Urothelium cell line (cell line): ENCODE measurements at places on chromosomes 12 and 14.

- DNase-seq: no peak
These were observed 97.1 kb upstream of the CDKN3 start for GRCh38 chr14:54299410-54300363.

GRCh38 chr14:51498411-51499227 is 153.1 kb upstream of the FRMD6 start:
- DNase-seq: no peak

GRCh38 chr12:72679147-72679757 is 407.1 kb downstream of the TRHDE start:
- DNase-seq: no peak

DNA sequence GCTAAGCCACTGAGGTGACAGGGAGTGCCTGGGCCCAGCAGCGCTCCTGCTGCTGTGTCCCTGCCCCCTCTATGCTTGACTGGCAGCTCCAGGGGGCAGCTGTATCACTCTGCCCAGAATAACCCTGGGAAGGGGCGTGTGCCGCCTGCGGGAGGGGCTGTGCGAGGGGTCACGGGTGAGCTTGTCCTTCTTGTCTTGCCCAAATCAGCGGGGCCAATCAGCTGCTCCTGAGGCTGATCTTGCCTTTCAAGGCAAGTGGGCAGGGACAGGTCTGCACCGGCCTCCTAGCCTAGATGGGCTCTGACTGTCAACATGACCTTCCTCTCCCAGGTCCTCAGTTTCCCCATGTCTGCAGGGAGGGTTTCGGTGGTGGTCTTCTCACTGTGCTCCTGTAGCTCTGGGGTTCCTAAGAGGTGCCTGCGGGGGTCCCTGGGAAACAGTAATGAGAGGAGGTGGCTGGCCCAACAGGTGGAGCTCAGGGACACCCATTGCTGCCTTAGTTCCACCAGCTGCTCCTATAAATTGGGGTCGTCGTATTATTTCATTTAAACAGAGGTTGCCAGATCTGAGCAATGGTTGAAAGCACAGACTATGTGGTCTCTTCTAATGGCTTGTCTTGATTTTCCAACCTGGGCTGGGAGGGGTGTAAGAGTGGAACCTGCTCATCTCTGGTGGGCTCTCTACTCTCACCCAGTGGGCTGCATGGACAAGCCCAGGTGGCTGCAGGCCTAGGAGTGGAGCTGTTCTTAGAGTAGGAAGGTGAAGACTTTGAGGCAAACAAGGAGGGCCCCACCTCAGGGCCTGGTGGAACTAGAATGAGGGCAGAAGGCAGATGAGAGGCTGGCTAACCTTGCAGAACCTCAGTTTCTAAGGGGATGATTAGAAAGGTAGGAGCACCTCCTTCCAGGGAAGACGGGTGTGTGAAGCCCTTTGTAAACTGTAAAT is 11.7 kb downstream of the RTL1 start:
- DNase-seq: no peak

GRCh38 chr14:45028107-45028626 is 55.7 kb upstream of the PRPF39 start:
- DNase-seq: no peak

DNA sequence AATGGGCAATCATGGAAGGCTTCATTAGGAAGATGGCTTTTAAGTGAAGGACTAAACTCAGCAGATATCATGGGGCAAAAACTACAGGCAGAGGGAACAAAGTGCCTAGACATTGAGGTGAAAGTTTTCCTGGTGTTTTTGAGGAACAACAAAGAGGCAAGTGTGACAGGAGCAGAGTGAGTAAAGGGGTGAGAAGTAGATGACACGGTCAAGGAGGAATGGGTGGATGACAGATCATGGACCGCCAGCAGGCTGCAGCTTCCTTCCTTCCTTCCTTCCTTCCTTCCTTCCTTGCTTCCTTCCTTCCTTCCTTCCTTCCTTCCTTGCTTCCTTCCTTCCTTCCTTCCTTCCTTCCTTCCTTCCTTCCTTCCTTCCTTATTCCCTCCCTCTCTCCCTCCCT is 108.3 kb downstream of the TRHDE start:
- no peak for DNase-seq
